Peyer's patch (tissue), 4 donors: ENCODE measurements at places on chromosomes 2 and 18. TPM values are rescaled to one million over a fixed set of nuclear protein-coding genes. Genes with fewer than 3 reads are reported as not detected.

The SLC5A7 gene
- total RNA-seq: not detected

The PLEKHA3 gene
- 13.3 TPM for total RNA-seq

The CERS6 gene
- total RNA-seq: 95.7 TPM

The LGALSL gene
- total RNA-seq: 40.1 TPM

The RBM43 gene
- total RNA-seq: 4.2 TPM

The ZNF396 gene
- total RNA-seq: 5.1 TPM

The ASB18 gene
- total RNA-seq: not detected

The GPR35 gene
- 341 TPM for total RNA-seq

The FAM228A gene
- not detected for total RNA-seq

The RMND5A gene
- total RNA-seq: 44.7 TPM
